ENCODE measurements at places on chromosomes 6 and 20.

DNA sequence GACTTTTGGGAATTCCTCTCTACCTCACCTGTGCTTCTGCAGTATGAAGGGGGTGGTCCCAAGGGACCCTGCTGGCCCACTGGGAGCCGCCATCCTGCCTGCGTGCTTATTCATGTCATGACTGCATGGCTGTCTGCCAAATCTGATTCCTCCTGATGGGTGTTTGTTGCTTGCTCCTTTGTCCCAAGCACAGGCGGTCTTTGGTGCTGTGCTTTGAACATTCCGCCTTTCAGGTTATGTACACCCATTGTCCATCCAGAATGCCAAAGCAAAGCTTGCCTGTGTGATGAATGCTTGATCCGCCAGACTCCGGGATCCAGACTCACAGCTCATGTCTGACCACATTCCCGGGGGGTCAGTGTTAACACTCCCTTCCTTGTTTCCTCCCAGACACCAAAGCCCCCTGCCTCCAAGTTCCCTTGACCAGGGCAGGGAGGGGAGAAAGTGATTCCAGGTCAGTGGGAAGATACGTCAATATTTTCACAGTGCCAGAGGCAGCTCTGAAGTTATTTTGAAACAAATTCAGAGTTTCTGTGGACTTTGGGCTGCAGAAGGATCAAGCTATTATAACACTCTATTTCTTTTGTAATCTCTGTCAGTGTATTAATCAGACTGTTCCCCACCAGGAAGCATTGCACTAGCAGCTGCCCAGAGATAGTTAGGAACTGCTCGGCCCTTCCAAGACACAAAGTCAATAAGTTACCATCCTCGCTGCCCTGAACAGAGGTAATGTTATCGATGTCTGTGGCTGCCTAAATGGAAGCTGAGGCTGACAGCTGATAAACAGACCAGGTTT is 9.5 kb downstream of the DAAM2 start:
- DNase-seq: no peak

DNA sequence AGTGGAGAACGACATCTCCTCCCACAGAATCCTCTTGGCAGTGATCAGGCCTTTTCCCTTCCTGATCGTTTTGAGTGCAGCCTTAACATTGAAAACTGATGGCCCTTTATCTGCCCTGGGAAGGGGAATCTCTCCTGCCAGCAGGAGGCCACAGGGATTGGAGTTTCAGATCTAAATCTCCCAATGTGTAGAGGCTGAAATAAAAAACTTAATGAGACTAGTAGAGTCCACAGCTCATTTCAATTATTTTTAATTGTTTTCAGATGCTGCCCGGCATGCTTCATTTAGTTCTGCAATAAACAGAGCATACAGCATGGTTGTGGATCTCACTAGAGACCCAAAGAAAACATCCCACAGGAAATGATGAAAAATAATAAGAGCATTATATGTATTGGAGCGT is 662.2 kb upstream of the HS3ST5 start:
- DNase-seq: no peak

DNA sequence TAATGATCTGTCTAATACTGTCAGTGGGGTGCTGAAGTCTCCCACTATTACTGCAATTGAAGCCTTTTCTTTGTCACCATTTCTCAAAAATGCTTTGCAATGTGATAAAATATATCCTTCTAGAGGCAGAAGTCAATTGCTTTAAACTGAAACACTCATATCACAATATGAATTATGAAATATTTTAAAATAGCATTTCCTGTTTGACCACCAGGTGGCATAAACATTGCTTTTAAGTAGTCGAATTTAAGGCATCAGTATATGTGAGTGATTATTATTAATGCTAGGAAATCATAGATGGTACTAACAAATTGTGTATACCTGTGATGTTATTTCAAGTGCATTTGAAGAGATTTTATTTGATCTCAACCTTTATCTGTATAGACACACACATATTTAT is 87.5 kb downstream of the MEI4 start:
- DNase-seq: no peak

GRCh38 chr6:75824160-75824559 is 75.1 kb downstream of the MYO6 start:
- DNase-seq: no peak

DNA sequence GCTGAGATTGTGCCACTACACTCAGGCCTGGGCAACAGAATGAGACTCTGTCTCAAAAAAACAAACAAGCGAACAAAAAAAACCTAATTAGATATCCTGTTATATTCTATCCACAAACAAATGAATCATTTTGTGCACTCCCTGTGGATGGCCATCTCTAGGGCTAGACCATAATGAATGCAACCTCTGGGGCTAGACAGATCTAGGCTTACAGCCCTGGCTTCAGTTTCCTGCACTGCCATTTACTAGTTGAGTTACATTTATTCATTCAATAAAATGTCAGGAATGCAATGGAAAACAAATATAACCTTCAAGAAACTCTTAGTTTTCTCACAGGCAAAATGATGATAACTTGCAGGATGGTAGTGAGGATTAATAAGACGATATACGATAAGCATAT is 6.6 kb upstream of the RNF8 start:
- no peak for DNase-seq

DNA sequence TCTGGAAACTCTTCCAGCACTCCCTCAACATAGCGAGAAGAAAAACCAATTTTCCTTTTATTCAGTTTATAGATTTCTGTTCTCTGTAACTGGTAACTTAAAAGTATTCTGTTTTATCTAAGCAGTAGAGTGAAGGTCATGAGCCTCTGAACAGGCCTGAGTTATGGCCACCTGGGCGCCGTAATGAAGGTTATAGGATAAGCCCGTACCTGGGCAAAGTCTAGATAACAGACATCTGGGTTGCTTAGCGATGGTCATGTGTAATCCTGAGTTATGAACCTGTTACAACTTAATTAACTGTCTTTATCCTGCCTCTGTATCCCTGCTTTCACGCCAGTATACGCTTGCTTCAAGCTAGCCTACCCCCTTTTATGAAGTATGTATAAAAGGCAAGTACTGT is 13.0 kb upstream of the FAM217A start:
- no peak for DNase-seq

GRCh38 chr6:118391086-118391485 is 157.0 kb upstream of the PLN start:
- no peak for DNase-seq

DNA sequence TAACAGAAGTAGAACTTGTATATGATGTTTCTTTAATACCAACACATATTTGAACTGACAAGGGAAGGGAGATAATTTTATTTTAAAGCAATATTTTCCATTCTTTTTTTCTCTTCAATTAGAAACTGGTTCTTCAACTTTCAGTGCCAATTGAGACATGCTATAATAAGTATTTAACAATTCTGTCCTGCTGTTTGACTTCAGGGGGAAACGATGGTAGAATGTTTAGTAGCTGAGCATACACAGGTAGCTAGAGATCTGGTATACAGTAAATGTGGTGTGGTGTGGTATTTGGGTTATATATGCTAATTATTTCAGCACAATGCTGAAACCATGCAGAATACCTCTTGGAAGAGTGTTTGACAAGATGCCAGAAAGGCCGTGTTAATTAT is 156.9 kb downstream of the ARID1B start:
- DNase-seq: no peak

All from stimulated activated CD4-positive, alpha-beta T cell treated with anti-CD3 and anti-CD28 coated beads, Interleukin-4, amount 100 ng/mL, for 24 hours (primary cell).